ENCODE measurements at places on chromosomes 7 and 10.

GRCh38 chr10:100291356-100291755, 4.9 kb upstream of the BLOC1S2 start:
- no peak for DNase-seq

GRCh38 chr10:29469481-29470354, 165.1 kb downstream of the SVIL start:
- no peak for DNase-seq

DNA sequence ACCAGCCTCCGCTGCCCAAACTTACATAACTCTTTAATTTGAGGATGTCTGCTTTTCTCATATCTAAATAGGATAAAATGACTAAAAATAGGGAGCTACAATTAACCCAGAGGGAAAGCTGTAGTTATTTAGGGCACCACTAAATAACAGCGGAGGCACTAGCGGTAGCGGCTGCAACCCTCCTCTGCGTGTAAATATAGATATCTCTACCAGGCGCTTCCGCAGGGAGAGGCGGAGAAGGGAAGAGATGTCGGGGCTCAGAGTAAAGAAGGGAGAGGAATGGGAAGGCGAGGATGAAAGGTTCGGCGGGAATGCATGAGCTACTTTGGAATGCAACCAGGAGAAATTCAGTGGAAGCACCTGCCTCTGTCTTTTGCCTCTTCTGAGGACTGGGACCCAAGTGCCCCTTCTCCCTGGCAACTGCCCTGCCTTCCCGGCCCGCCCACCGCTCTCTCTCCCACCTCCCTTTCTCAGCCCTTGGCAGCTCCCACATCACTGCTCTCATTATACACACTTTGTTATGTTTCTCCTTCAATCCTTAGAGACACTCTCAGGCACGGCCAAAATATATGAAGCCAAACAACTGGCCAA, 698.3 kb downstream of the PARD3 start:
- no peak for DNase-seq

GRCh38 chr10:17867056-17867455, 57.9 kb downstream of the MRC1 start:
- DNase-seq, result no peak

DNA sequence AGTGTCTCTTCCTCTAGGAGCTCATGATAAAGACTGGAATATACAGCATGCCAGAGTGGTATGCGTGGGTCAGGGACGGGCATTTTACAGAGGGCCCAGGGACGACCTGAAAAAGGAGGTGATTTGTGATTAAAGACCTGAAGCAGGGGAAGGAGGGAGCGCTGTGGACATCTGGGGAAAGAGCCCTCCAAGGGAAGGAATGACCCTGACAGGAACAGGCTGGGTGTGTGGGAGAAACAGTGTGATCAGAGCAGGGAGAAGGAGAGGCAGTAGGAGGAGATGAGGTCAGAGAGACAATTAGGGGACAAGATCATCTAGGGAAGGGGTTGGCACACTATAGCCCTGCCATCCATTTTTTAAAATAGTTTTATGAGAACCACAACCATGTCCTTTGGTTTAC, 3.4 kb upstream of the RASSF4 start:
- no peak for DNase-seq

GRCh38 chr7:99380823-99381663, 6.5 kb downstream of the ARPC1B start:
- DNase-seq, result peak; percentile 87

DNA sequence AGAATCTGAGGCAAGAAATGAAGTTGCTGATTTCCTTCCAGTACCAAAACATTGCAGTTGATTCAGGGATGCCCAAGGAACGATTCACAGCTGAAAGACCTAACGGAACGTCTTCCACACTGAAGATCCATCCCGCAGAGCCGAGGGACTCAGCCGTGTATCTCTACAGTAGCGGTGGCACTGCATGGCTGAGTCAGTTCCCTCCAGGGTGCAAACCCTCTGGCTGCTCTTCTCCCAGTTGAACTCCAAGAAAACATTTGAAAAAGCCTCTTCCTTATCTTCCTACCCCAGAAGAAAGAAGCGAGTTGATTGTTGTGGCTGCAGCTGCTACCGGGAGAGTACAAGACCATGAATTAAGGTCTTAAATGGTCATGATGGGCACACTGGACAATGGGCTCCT, 147.1 kb upstream of the PRSS1 start:
- DNase-seq, result no peak

DNA sequence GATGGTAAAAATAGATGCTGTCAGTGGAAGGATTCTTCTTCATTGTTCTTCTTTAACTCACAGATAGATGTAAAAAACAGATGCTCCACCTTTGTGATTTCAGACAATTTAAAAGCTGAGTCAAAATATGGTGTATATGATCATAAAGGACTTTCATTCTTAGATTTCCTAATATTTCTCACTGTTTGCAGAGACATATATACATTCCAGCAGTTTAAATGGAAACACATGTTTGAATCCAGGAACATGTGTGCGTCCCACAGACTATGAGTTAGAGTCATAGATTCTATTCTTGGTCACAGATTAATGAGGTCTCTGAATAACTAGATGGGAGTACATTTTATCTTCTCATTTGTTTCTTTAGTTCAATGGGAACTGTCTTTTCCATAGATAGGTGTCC, 109.6 kb downstream of the BICC1 start:
- DNase-seq, result no peak

DNA sequence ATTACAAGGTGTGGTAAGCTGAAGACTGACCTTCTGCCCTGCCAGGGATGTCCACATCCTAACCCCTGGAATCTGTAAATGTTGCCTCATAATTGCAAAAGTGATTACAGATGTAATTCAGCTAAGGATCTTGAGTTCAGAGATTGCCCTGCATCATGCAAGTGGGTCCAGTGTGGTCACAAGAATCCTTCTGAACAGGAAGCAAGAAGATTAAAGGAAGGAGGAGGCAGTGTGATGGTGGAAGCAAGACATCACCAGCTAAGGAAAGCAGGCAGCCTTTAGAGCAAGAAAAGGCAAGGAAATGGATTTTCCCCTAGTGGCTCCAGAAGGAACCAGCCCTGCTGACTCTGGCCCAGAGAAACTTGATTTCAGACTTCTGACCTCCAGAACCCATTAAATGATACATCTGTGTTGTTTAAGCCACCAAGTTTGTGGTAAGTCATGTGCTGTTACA, 78.1 kb downstream of the USP6NL start:
- DNase-seq, result no peak

- DNase-seq, result no peak
These were observed 97.7 kb upstream of the PARD3 start for GRCh38 chr10:34912771-34913170.

GRCh38 chr10:83274088-83274487, 865.2 kb upstream of the GHITM start:
- DNase-seq, result no peak

DNA sequence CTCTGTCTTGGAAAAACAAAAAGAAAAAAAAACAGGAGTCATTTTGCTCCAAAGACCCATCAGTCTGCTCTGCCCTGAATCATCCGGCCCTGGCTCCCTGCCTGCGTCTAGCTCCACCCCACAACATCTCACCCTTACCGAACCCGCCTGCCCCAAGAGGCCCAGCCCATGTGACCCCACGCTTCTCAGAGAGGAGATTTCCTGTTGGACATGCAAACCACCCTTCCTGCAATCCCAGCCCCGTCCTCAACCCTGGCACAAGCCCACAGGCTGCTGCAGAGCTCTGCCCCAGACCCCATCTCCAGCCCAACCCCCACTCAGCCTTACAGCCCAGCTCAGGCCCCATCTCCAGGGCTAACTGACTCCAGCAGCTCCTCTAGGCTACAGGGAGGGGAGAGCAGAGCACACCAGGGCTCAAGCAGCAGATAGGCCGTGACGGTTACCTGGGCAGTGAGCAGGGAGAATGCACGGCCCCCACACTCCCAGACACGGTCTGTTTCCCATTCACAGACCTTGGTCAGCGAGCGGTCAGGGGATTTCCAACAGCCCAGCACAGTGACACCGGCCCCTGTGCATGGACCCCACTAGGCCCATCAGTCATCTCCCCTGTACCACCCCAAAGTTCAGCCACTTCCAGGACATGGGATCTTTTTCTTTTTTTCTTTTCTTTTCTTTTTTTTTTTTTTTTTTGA, 69.9 kb upstream of the GTF2I start:
- DNase-seq, result no peak

DNA sequence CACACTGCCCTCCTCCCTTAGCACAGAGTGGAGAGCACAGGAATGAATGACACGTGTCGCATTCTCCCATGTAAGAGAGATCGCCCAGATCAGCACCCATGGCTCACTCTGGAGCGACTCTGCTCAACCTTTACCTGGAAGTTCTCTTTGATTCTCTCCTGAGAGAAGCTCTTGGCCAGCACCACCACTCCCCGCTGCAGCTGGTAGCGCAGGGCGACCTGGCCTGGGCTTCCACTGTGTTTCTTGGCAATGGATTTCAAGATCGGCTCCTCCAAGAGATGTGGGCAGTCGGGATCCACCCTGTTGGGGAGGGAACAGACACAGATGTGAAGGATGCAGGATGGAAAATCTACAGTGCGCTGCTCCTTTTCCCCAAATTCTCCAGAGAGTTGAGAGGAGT, 27.4 kb downstream of the AKR1C8 start:
- no peak for DNase-seq

DNA sequence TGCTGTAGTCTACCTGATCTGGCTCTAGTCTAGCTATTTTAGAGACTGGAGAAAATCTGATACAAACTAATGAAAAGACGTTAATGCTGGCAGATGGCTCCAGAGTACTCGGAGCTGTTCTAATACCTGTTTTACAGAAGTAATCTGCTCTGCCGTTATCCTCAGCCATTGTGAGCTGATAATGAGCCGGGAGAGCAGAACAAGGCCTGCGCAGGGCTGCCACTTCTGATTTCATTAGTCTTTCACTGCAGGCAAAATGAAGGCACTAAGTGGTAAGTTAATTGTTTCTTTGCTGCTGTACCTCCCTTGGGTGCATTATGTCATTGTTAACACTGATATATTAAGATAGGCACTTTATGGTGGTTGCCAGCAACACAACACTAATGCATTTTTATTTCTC, 456.4 kb upstream of the PFKP start:
- no peak for DNase-seq

DNA sequence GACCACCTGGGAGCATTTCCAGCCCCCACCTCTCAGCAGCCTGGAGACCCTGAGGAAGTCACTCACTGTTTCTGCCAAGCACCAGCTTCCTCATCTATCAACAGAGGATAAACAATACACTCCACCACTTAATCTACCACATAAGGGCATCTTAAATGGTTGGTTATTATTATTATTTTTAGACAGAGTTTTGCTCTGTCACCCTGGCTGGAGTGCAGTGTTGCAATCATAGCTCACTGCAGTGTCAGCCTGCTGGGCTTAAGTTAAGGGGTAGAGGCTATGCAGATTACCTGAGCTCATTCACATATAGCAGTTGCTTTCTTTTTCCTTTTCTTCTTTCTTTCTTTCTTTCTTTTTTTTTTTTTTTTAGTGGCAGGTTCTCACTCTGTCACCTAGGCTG, 59.5 kb upstream of the ELN start:
- no peak for DNase-seq

DNA sequence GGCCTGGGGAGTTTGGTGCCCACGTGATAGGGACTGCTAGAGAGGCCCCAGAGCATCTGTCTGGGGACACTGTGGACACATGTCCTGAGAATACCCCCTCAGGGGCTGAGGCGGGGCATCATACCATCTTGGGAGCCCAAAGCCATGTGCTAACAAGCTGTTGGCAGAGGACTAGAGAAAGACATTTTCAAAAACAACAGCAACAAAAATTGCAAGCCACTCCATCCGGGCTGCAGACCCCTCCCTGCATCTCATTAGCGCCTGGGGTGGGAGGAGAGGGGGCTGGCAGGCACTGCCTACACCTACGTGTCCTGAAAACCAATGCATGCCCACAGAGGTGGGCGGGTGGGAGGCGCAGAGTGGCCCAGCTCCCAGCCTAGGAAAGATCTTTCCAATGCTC, 507.4 kb upstream of the PODXL start:
- DNase-seq, result no peak

- no peak for DNase-seq
These were observed 505 bp downstream of the NUDCD3 start for GRCh38 chr7:44489955-44490350.

GRCh38 chr10:118568327-118568848, 27.1 kb downstream of the PRLHR start:
- DNase-seq, result peak; percentile 47

DNA sequence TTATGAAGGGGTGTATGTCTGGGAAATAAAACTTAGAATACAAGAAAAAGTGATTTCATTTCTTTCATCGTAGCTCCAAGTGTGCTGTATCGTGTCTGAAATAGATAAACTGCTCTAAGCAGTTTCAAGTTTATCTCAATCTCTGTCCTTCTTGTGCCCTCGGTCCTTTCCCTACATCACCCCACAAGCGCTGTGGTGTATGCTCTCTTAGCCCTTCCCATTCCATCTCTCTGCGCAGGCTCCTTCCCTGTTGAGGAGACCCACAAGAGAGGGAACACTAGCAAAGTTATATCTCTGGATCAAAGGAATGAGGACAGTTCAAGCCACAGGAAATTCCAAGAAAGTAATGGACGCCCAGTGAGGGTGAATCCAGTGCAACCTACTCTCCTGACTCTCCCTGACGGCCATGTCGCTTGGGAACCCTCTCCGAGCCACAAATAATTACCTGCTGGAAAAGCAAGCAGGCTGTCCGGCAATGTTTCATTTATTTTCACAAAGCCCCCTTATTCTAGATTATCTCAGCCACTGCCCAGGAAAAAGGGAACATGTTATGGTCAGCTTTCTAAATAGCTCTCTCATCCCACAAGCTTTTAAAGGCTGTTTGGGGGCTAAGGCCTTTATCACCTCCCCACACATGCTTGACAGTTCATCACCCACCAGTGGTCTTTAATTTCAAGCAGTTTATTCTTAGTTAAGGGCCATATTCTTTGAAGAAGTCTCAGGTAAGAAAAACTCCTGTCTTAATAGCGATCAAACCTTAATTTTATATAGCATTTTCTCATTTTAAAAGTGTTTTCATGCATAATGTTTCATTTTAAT, 34.8 kb downstream of the LRRC4 start:
- DNase-seq, result no peak

DNA sequence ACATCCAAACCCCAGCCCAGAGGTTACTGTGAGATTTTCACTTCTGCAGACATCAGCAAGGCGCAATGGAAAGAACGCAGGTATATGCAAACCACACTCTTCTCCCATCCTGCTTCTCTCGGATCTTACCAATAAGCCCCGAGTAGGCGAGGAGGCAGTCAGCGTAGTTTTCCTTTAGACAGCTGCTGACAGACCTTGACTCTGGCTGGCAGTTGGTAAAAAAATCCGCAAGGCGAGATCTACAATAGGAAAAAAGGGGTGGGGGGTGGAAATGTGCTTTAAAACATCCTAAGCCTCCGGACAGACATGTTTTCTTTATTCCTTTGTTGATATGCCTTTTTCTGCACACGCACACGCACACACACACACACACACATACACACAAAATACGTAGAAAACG, 176.5 kb downstream of the GFRA1 start:
- DNase-seq, result no peak

GRCh38 chr7:137695942-137696341, 150.8 kb downstream of the DGKI start:
- DNase-seq, result no peak
